ENCODE measurements at places on chromosomes 4 and X.
A peak's percentile ranks its signal among the peaks of the same experiment; 100 is the strongest.

- no peak for DNase-seq
Observed at GRCh38 chr4:150039274-150040127, 38.7 kb upstream of the DCLK2 start.

GRCh38 chr4:78482281-78482680, 69.3 kb upstream of the ANXA3 start:
- no peak for DNase-seq

DNA sequence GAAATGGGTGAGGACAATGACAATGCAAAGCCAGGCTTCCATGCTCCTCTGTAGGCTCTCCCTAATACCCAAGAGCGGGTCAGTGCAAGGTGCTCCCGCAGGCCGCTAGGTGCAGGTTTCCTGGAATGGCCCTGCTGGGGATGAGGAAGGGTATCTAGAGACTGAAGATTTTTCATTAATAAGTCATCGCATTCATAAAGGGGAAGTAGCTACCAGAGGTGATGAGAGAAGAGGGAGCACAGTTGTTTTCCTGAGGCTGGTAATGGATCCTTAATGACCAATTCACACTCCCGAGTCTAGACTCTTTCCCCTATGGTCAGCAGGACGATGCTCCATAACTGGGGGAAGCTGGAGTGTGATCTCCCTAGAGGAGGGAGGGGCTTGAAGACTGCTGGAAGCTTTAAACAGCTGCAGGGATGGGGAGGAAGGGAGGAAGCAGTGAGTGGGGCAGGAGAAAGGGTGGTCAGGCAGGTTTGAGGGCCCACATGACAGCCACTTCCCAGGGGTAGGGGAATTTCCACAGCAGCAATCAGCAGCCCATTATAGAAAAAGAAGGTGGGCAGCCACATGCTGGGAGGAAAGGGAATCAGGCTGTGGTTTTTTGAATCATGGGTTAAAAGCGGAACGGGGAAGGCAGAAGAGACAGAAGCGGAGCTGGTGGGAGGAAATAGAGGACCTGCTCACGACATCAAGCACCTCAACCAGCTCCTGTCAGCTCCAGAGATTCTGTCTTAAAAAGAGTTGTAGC, 10.2 kb upstream of the ATP6AP2 start:
- DNase-seq, result no peak

GRCh38 chr4:143531380-143531779, 17.9 kb downstream of the SMARCA5 start:
- DNase-seq, result no peak

DNA sequence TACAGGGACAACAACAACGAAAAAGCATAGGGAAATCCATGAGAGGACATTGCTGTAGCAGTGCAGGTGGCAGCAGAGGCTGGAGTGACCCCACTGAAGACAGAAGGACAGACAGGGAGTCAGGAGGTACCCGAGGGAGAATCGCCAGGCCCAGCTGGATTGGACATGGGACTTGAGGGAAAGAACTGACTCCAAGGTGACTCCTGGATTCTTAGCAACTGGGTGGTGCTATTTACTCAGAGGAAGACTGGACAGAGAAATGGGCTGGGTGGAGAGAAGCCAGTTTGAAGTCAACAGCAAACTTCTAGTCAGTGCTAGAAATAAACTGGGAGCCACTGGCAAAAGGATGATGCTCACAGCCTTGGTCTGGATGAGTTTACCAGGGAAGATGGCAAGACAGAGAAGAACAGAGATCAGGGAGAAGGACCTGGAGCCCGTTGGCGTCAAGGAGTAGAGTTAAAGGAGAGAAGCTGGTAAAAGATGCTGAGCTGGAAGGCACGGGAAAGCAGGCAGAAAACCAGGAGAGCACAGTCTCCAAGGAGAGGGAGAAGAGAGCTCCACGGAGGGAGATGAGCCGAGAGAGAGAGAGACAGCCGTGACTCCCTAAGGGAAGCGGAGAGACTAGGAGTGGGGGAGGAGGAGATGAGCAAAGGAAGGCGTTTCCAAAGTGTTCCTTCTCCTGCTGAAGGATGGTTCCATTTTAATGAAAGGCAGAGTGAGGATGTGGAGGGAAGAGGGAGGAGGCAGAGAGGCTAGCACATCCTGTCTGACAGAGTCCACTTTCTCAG, 119.4 kb downstream of the AFAP1 start:
- no peak for DNase-seq

GRCh38 chr4:151012820-151013219, 2.3 kb downstream of the LRBA start:
- DNase-seq, result no peak

DNA sequence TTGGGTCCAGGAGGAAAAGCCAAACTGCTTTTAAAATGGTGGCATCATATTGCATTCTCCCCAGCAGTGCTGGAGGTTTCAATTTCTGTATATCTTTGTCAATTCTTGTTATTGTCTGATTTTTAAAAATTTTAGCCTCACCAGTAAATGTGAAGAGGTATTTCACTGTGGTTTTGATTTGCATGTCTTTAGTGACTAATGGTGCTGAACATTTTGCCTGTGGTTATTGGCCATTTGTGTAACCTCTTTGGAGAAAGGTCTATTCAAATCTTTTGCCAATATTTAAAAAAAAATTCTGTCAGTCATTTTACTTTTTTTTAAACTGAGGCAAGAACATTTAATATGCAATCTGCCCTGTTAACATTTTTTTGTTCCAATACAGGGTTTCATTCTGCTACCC, 322.1 kb downstream of the TLL1 start:
- DNase-seq, result no peak

GRCh38 chr4:90030202-90030601, 97.0 kb upstream of the CCSER1 start:
- DNase-seq, result no peak

- peak; percentile 2 for DNase-seq
Observed at GRCh38 chrX:119236623-119237561, 807 bp downstream of the PGRMC1 start.

- DNase-seq, result no peak
Observed at GRCh38 chr4:183624548-183624947, 34.4 kb downstream of the RWDD4 start.

DNA sequence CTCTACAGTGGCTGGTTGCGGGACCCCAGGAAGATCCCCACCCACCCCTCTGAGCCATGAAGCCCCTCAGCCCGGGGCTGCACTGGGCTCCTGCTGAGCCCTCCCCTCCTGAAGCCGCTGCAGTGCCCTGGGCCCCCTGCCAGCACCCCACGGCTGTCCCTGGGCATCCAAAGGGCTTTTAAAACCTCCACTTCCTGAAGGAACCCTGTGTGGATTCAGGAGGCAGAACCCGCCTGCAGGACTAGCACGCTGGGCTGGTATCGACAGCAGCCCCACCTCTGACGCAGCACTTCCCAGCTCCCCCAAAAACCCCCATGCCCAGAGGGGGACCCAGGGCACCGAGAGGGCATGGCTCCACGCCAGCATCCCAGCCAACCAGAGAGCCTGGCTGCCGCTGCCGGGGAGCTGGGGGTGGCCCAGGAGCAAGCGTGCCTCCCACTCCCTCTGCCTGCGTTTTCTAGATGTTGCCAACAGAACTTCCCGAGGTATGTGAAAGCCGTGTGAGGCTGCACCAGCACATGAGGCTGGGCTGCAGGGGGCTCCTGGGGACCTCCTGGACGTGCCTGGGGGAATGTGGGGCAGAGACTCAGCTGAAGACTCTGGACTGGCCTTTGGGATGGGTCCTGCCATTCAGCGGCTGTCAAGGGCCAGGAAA, 6.3 kb downstream of the MXD4 start:
- DNase-seq, result no peak

DNA sequence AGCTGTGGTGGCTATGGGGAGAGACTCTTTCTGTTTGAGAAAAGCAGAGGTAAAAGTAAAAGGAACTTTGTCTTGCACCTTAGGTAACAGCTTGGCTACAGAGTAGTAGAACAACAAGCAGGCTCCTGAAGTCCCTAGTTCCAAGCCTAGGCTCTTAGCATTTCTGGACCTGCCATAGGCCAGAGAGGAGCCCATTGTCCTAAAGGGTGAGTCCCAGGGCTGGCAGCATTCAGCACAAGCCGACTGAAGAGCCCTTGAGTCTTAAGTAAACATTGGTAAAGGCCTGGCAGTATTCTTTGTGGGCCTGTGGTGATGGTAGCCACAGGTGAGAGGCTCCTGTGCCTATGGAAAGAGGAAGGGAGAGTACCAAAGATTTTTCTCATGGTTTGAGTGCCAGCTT, 38.2 kb downstream of the CSN3 start:
- DNase-seq, result no peak

Data from stimulated activated CD4-positive, alpha-beta T cell treated with anti-CD3 and anti-CD28 coated beads, Interleukin-1b, Interleukin-23, amount 100 ng/mL, for 1 hour (primary cell).